CD14-positive monocyte (primary cell): ENCODE measurements at places on chromosomes 3 and 15.
A peak's percentile ranks its signal among the peaks of the same experiment; 100 is the strongest.

GRCh38 chr3:47661121-47661752 lies 82.6 kb upstream of the CSPG5 start:
- DNase-seq = no peak

GRCh38 chr15:41621200-41622193 lies 38.7 kb upstream of the MGA start:
- peak; percentile 62 for DNase-seq

- DNase-seq = no peak
These were observed 357.5 kb upstream of the UMPS start for GRCh38 chr3:124372775-124373174.

- peak; percentile 83 for DNase-seq
These were observed at the start of gene ERICH6 for GRCh38 chr3:150703756-150704344. Gene ERICH6 (minus strand): TSS chr3:150703920. CDS start chr3:150703898, 22 bp downstream.

- no peak for DNase-seq
These were observed 171.4 kb downstream of the CNTN3 start for GRCh38 chr3:74443102-74443501.

DNA sequence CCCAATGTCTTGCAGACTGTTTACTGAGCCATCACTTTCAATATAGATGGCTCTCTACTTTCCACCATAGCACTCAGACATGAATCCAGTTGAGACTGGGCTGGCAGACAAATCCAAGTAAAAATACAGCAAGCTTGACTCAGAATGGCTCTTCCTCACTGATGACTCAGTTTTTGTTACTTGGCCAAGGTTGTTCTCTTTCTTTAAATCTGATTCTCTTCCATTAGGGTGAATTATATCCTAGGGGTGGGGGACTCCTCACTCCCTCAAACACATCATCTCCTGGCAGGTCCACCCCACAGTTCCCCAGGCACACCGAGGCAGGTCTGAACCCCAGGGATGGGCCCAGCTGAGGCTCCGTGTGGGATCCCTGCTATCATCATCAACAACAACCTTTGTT lies 157.9 kb downstream of the MEX3B start:
- no peak for DNase-seq
